ENCODE measurements at places on chromosomes 16 and 17.

DNA sequence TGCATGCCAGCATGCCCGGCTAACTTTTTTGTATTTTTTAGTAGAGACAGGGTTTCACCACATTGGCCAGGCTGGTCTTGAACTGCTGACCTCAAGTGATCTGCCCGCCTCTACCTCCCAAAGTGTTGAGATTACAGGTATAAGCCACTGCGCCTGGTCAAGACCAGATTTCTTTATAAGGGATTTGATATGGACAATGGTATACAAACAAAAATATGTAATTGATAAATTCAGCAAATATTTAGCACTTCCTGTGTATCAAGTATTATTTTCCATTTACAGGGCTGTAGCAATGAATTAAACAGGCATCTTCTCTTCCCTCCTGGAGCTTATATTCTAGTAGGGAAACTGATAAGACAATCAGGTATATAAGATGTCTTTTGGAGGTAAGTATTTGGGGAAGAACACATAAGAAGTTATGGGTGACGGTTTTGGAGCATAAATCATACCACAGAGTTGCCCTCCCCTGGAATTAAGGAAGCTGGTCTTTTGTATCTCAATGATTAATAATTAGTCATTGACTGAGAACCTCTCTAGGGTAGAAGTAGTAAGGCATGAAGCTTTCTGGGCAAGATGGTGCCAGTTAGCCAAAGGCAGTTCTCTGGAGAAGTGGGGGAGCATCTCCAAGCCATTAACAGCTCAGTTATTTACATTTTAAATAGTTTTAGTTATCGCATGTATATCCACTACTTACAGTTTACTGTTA lies 35.8 kb downstream of the TANC2 start:
- DNase-seq = no peak

DNA sequence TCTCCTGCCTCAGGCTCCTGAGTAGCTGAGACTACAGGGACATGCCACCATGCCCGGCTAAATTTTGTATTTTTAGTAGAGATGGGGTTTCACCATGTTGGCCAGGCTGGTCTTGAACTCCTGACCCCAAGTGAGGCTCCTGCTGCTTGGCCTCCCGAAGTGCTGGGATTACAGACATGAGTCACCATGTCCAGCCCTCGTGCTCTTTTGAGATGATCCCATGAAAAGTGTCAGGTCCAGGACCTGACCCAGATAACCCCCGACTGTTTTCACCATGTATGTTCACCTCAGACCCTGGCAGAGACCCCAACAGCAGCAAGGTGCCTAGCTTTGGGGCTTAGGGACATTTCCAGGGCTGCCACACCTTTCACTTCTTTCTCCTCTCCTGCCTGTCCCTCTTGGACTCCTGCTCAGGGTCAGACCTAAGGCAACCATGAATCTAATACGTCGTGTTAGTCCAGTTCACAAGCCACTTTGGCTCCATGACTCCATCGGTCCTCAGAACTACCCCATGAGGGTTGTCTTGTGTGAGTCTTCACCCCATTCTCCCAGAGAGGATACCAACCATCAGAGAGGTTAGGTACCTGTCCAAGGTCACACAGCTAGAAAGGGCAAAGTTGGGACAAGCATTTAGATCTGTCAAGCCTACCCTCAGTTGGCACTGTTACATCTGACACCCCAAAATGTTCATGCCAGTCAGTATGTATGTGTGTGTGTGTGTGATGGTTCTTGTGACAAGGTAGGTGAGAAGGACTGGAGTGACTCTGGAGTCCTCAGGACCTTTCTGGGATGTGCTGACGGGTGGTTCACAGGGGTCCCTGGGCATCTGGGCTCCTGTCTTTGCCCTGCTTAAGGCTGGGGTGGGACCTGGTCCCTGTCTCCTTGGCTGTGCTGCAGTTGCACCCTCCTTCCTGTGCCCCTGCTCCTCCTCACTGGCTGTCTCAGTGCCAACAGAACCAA lies 23.1 kb upstream of the MAP3K14 start:
- DNase-seq = no peak

DNA sequence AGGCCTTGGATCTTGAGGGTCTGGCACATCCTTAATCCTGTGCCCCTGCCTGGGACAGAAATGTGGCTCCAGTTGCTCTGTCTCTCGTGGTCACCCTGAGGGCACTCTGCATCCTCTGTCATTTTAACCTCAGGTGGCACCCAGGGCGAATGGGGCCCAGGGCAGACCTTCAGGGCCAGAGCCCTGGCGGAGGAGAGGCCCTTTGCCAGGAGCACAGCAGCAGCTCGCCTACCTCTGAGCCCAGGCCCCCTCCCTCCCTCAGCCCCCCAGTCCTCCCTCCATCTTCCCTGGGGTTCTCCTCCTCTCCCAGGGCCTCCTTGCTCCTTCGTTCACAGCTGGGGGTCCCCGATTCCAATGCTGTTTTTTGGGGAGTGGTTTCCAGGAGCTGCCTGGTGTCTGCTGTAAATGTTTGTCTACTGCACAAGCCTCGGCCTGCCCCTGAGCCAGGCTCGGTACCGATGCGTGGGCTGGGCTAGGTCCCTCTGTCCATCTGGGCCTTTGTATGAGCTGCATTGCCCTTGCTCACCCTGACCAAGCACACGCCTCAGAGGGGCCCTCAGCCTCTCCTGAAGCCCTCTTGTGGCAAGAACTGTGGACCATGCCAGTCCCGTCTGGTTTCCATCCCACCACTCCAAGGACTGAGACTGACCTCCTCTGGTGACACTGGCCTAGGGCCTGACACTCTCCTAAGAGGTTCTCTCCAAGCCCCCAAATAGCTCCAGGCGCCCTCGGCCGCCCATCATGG lies 4.0 kb upstream of the ADGRG3 start:
- no peak for DNase-seq

- DNase-seq = no peak
Observed at GRCh38 chr17:55166506-55166905, 98.3 kb upstream of the HLF start.

GRCh38 chr16:772959-773358 lies 12.4 kb downstream of the MSLN start:
- no peak for DNase-seq

DNA sequence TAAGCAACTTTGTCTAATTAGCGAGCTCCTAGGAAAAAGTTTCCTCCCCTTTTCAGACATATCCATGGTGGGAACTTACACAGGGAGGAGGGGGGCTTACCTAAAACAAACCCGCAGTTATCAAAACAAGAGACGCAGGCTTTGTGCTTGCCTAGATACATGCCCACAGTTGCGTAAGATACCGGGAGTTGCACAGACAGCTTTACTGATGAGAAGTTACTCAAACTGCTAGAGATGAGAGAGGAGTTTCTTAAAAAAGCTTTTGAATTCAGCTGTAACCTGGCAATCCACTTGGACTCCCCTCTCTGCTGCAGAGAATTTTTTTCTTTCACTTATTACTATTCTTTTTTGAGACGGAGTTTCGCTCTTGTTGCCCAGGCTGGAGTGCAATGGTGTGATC lies 6.8 kb upstream of the ZP2 start:
- DNase-seq = no peak

DNA sequence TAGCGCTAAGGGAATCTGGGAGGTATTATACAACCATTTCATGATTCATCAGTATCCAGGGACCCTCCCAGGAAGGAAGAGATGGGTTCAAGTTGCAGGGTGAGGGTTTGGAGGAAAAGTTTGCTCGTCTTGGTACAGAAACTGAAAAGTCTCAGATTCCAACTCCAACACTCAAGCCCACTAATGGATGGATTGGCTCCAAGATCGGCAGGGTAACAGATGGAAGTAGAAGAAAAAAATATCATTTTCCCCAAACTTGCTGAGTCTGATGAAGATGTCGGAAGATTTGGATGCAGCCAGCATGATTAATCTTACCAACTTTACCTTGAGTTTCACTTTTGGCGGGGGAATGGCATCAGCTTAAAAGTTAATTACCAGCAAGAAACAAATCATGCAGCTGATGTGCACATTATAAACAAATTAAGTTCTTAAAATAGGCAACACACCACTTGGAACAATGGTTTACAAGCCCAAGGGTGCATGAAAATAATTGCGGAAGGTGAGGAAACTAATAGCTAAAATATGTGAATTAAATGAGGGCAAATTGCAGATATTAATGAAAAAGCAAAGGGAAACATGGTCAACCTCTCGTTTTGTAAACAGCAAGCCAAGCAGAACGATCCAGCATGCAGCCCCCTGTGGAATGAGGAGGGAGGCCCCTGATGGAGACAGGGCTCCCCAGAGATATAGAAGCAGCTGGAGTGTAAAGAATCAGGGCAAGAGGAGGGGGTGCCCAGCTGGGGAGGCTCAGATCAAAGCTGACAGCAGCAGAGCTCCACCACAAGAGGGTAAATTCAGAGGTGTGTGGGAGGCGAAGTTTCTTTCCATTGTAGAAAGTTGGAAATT lies 44.1 kb upstream of the GRIN2A start:
- DNase-seq = no peak

DNA sequence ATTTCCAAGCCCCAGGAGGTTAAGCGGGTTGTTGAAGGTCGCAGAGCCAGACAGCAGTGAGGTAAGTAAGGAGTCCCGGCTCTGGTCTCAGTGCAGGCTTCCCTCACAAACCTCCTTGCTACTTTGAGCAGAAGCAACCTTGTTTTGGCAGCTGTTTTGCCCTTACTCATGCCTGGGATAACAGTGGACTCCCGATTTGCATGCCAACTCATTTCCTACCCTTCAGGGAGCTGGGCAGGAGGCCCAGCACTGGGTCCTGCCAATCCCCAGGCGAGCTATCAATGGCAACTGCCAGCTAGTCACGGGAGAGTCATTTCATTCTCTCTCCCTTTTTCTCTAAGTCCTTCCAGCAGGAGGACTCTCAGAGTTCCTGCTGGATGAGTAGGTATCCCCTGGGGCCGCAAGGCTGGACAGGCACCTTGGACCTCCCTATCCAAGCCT lies 72.0 kb upstream of the KSR1 start:
- DNase-seq = no peak

GRCh38 chr17:42629411-42630009 lies 20.0 kb downstream of the TUBG1 start:
- no peak for DNase-seq

- DNase-seq = no peak
Observed at GRCh38 chr16:73010150-73010676, 37.7 kb downstream of the ZFHX3 start.

- no peak for DNase-seq
Observed at GRCh38 chr16:84467256-84467655, 37.2 kb downstream of the MEAK7 start.

GRCh38 chr17:80272366-80272765 lies 11.7 kb downstream of the RNF213 start:
- no peak for DNase-seq

GRCh38 chr17:81518113-81518784 lies 5.7 kb upstream of the ACTG1 start:
- no peak for DNase-seq

GRCh38 chr17:40554646-40555295 lies 10.5 kb downstream of the CCR7 start:
- DNase-seq = no peak

DNA sequence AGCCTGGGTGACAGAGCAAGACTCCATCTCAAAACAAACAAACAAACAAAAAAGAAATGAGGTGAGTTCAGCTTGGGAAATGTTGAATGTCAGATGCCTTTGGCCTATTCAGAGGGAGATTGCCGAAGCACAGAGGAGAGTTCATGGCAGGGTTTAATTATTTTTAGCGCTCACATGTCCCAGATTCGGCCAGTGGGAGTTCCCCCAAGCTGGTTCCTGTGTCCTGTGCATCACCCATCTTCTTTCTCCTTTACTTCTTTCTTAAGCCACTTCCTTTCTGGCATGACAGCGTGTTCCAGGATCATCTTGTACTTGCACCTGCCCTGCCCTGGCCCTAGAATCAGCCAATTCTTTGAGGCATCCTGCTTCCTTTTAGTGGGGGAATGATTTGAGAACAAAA lies 9.2 kb downstream of the MPV17L start:
- DNase-seq = no peak

GRCh38 chr17:47223007-47223406 lies 13.9 kb downstream of the MYL4 start:
- DNase-seq = no peak

DNA sequence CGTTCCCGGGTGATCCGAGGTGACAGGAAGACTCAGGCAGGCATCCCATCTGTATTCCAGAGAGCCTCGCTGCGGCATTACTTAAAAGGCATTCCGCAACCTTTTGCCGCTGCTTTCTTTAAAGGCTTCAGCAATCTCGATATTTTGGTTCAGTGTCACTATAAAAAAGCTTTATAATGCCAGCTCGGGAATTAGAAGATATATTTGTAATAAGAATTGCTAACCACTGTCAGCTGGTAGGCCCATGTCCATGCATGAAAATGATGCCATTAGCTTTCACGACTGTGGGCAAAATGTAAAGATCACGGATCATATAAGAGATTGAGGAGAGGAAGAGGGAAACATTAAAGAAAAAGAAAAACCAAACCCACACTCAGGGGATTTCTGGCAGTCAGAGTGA lies 578.6 kb upstream of the CDH5 start:
- DNase-seq = no peak

GRCh38 chr16:64455275-64455674 lies 666.6 kb downstream of the CDH11 start:
- DNase-seq = no peak

GRCh38 chr17:55377671-55378275 lies 43.9 kb downstream of the MMD start:
- no peak for DNase-seq

- DNase-seq = no peak
Observed at GRCh38 chr17:16975744-16976625, 4.1 kb upstream of the TNFRSF13B start.

DNA sequence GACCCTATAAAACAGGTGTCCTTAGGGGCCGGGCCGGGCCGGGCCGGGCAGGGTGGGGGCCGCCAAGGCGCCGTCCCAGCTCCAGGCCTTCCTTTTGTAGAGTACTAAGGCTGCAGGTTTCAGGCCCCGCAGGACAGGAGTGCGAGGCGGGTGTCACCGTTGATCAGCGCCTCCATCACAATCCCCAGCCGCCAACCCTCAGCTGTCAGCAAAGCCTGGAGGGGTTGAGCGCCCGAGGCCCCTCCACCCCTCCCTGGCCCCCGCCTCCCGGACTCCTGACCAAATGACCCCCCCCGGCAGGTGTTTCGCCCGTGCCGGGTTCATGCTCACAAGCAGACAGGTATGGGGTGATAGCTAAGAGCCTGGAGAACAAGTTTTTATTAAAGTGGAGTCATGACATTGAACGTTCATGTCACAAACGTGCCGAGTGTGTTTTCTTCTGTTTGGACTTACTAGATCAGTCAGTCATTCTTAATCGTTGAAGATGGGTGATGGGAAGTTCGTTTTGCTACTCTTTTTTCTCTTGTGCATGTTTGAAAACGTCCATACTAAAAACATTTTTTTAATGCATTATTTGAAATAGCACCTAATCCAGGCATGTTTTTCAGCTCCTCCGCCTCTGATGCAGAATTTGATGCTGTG lies 534 bp downstream of the ARL2BP start:
- DNase-seq = no peak

- no peak for DNase-seq
Observed at GRCh38 chr17:37791447-37792399, 46.9 kb upstream of the HNF1B start.

DNA sequence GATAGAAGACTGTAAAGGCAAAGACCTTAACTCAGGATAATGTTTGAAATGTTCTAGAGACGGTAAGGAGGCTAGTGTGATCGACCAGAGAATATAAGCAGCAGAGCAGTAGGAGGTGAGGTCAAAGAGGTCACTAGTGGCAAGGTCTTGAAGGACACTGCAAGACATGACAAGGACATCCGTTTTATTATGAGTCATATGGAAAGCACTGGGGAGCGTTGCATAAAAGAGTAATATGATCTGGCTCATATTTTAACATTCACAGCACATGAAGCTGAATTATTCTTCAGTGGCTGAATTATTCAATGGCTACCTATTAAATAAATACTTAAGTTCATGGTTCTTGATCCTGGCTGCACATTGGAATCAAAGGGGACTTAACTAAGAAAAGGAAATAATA lies 123.7 kb downstream of the SOX9 start:
- no peak for DNase-seq
